ENCODE measurements at places on chromosomes 13 and 19.

DNA sequence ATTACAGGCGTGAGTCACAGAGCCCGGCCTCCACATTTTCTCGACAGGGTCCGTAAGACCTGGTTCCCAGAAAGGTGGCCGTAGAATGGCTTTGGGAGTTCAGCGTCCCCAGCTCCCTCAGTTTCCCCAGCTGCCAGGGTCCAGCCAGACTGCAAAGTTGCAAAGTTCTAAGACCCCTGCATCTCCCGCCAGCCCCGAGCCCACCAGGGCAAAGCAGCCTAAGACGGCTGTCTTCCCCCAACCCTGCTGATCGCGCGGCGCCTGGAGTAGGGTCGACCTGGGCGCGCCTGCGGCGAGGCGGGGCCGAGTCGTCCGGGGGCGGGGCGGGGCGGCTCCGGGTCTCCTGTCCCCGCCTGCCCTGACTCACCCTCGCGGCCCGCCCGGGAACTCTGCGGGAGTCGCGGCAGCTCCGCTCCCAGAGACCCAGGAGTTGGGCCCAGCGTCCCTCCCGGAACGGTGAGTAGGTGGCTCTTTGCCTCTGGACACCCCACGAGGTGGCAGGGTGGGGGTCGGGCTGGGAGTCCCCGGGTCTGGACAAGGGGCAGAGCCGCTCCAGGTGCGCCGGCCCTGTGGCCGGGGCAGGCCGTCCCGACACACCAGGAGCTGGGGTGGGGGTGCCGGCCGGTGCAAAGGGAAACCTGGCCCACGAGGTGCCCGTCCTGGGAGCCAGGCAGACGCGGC, at the start of gene LRRC8E:
TSS of gene LRRC8E (plus strand) at position 366 of the 681 bp plus-strand sequence. CDS start 7,094 bp downstream, outside the sequence.
- no peak for DNase-seq

- no peak for DNase-seq
Observed at GRCh38 chr19:43759515-43759914, 4.8 kb upstream of the SMG9 start.

DNA sequence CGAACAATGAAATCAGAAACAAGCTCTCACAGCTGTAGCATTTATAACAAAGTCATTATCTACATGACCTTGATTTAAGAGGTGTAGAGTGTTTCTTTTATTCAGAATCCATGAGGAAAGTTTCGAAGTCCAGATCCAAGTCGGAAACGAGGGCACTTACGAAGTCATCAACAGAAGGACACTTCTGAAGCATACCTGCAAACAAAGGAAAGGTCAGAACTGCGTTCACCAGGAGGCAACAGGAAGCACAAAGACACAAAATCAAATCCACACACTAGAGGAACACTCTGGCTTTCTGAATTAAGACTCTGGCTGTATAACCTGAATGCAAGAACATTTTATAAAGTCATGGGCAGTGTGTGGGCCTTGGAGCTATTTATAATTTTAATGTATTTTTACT, 158.9 kb downstream of the MIPEP start:
- no peak for DNase-seq

- no peak for DNase-seq
Observed at GRCh38 chr13:41562083-41562482, 104.7 kb downstream of the RGCC start.

DNA sequence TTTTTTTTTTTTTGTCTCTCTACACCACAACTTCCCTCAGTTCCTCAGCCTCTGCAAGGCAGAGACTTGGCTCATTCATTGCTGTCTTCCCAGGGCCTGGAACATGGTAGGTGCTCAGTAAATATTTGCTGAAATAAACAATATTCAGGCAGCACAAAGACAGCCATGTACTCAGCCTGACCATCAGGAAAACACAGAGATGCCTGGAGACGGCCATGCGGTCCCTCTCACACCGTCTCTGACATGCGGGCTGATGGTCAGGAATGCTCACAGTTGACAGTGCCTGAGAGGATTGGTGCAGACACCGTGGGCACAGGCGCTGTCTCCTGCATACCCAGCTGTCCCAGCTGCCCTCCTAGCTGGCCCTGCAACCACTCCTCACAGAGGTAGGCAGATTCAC, 924 bp downstream of the PRAM1 start:
- no peak for DNase-seq

DNA sequence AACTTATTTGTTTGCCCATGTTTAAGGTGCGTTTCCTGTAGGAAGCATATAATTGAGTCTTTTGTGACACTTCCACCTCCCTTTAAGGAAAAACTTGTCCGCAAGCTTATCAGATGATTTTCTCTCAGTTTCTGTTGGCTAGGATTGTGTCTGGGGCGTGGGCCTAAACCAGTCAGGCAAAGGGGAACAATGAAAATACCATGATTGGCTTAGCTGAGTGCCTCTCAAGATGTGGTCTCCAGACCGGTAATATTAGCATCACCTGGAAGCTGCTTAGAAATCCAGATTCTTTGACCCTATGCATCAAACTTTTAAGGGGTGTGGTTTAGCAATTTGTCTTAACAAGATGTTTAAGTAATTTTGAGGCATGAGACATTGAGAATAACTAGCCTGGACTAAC, 20.0 kb downstream of the SLAIN1 start:
- no peak for DNase-seq

GRCh38 chr19:36775768-36776167, 3.2 kb upstream of the ZNF850 start:
- DNase-seq: no peak

DNA sequence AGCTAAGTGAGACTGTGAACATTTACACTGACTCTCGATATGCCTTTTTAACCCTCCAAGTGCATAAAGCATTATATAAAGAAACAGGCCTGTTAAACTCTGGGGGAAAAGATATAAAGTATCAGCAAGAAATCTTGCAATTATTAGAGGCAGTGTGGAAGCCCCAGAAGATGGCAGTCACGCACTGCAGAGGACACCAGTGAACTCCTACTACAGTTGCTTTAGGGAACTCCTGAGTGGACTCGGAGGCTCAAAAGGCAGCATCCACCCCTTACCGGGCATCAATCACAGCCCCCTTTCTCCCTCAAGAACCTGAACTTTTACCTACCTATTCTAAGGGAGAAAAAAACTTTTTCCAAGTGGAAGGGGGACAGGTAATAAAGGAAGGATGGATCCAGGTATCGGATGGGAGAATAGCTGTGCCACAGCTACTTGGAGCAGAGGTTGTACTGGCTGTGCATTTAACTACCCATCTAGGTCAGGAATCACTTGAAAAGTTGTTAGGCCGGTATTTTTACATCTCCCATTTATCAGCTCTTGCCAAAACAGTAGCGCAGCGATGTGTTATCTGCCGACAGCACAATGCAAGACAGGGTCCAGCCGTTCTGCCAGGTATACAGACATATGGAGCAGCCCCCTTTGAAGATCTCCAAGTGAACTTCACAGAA, 80.1 kb downstream of the ZNF486 start:
- DNase-seq: peak; percentile 26

DNA sequence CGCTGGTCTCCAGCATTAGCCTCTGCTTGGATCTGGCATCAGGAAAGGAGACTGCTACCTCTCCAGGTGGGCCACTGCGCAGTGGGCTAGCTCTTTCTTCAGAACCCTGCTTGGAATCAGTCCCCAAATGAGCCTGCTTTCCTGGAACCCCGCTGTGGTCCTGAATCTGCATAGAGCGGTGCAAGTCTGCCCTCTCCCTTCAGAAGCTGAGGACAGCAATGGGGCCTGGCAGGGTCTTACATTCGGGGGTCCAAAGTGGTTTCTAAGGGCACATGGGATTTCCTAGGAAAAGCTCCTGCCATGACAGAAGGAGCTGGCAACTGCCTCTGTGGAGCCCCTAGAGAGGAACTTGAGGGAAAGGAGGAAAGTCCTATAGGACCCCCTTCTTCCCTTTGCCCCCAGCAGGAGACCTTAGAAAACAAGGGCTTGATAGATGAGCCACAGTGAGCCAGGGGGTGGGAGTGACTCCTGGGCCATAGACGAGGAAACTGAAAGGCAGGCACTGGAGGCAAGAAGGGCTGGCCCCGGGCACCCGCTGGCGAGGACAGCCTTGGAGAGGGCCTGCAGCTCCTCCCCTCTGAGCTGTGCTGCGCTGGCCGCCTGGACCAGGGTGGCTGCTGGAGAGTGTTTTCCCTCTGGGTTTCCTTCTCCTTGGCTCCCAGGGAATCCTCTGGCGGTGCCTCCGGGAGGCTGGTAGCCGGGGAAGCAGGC, 1.4 kb upstream of the VSTM2B start:
- DNase-seq: no peak

DNA sequence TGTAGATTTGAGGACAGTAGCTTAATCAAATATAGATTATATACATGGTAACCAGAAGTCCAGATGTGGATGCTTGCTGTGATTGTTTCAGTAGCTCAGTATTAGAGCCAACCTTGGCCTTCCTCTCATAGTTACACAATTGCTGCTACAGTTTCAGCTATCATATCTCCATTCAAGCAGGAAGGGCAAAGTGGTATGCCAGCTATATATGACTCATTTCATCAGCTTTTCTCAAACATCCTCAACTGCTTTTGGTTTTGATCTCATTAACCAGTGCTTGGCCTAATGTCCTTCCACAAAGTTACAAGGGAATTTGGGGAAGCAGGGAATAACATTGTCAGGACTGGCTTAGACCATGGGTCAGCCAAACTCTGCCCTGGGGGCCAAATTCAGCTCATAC, 73.0 kb upstream of the MAB21L1 start:
- no peak for DNase-seq

DNA sequence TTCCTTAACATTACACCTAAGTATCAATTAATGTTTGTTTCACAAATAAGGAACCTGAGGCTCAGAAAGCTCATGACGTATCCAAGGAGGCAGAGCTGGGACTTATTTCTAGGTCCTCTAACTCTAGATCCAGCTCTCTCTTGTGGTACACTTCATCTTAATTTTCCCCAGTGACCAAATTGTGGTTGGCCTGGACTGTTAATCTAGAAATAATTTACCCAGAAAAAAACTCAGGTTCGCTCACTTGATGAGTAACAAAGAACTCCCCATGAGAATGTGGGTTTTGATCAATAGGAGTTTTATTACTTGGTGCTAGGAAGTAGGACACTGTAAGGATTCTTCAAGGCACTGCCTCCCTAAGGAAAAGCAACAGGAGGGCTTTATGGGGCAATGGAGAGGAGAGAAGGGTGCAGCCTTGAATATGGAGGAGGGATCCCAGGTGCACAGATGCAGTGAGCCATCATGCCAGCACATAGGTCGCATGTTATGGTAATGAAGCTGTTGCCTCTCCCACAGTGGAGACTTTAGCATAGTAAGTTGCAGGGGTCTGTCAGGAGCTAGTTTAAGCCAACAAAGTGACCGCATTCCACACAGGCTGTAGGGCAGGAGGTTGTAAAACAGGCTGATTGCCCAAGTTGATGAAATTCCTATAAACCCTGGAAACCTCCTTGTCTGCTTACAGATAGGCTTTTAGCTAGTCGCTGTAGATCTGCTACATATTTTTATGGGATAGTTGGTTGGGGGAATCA, 14.7 kb downstream of the RAP2A start:
- no peak for DNase-seq

Data from CD4-positive, alpha-beta T cell treated with Interleukin-12 subunit alpha and Interleukin-12 subunit beta, for 1 hour (primary cell).